Dermis blood vessel endothelial cell (primary cell): ENCODE measurements at places on chromosomes 13 and 19.

GRCh38 chr13:49428041-49428763 is 15.7 kb downstream of the CAB39L start:
- no peak for DNase-seq

DNA sequence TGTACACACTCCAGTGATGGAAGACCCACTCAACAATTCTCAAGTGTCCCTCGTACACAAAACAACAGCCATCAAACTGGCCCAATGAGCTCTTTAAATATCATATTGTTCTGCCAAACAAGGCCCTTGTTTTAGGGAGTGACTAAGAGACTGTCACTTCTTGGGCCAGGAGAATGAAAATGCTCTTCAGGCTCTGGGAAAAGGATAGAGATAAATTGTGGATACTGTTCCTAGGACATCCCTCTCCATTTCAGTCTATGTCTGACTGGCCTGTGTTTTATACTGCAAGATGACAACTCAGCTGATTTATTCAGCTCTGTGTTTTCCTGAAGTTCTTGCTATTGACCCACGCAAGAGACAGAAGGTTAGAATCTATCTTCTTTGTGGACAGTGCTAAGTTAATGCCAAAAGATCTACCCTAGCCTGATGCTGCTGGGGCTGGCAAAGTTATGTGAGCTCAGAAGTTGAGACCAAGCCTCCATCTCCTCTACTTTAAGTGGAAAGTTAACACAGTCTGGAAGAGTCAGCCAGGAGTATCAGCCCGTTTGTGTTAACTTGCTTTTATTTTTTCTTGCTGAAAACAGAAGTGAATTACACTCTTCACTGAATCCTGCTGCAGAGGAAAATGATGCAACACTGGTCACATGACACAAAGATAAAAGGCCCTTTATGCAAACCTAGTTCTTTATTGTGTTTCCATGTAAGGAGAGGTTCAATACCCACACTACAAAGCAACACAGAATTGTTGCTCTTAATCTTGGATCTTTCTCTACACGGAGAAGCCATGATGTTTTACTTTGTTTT is 14.6 kb downstream of the FRY start:
- DNase-seq, result no peak

DNA sequence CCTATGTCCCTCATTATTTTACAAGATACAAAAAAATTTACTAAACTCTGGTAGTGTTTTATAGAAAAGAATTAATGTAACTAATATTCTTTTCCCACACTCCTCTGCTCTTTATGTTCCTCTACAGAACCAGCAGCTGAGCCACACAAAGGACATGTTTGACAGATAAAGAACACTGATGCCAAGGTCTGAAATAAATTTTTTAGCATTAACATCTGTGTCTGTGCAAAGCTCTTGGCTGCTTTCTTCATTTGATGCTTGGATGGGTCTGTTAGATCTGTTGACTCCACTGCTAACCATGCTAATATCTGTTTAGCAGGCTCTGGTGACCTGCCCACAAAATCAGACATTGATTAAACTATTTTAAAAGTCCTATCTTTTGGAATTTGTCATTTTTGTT is 2363.8 kb downstream of the PCDH9 start:
- no peak for DNase-seq

DNA sequence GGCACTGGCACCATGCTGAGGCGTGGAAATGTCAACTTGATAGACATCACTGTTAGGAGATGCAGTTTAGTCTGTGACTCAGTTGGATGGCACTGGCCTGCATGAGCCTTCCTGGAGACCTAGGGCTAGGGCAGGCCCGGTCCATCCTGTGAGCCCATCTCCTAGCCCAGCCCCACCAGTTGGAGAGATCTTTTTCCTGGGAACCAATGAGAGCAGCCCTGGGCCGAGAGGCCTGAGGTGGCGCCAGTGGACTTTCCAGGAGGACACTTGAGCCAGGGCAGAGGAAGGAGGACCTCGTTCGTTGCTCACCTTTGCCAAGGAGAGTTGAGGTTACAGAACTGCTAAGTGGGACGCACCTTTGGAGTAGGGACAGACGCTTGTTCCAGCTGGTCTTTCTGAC is 100.5 kb upstream of the TEX29 start:
- no peak for DNase-seq
